ENCODE measurements at places on chromosomes 16 and 17. TPM values are rescaled to one million over a fixed set of nuclear protein-coding genes. Genes with fewer than 3 reads are reported as not detected.

DNA sequence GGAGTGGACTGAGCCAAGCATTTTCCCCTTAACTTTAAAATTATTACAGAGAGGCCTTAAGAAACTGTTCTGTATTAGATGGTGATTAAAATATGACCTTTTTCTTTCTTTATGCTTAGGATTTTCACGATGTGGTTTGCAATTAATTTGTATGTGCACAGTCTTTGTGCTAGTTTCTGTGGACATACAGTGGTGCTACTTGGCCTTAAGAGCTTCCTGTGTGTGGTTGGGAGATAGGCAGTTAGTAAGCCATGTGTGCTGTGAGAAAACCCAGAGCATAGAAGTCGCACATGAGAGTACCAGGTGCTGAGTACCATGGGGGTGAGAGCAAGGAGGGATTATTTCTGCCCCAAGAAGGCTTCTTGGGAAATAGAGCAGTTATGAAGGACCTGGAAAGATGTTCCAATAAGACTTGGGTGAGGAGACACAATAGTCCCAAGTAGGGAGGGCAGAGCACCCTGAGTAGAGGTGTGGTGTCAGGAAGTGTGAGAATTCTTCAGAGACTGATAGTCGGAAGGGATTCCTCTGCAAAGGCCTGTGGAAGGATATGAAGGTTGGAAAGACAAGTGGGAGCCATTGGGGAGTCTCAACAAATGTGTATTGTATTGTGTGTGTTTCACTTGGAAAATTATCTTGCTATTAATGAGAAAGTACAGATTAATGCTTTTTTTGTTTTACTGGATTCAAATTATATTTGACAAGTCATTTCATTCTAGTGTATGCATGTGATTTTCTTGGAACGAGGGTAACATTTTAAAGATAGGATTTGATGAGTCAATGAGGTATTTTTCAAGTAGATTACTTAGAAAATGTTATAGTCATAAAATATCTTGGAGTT, 239.9 kb downstream of the PRKCA start:
- no peak for DNase-seq

DNA sequence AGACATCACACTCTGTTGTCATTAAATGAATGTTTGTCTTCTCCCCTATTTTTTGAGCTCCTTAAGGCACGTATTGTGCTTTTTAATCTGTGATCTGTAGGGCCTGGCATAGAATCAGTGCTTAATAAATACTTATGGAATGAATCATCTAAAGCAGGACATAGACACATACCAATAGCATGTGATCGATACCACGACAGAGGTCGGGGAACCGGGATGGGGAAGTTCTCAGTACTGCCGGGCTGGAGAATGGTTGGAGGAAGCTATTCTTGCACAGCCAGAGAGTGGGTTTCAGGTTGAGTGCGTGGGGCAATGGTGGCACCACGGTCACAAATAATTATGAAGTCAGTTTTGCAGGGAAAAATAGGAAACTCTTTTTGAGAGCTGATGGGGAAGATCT, 26.8 kb downstream of the NLRP1 start:
- no peak for DNase-seq

GRCh38 chr17:19539841-19540311, 6.2 kb downstream of the SLC47A1 start:
- DNase-seq, result no peak

DNA sequence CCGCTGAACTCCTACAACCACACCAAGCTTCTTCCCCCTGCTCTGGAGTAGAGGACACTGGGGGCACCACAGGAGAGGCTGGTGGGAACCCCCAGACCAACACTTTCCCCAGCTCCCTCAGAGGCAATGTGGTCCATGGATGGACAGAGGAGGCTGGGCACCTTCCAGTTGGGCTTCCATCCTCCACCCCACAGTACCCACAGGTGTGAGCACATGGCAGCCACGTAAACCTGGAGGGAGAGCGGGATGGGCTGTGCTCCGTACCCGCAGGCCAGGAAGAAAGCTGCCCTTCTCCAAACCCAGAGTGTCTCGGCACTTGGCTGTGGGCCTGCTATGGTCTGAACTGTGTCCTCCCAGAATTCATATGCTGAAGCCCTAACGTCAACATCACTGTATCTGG, 1.7 kb downstream of the SGSH start:
- no peak for DNase-seq

GRCh38 chr17:43791589-43791988, 11.4 kb downstream of the CFAP97D1 start:
- DNase-seq, result no peak

DNA sequence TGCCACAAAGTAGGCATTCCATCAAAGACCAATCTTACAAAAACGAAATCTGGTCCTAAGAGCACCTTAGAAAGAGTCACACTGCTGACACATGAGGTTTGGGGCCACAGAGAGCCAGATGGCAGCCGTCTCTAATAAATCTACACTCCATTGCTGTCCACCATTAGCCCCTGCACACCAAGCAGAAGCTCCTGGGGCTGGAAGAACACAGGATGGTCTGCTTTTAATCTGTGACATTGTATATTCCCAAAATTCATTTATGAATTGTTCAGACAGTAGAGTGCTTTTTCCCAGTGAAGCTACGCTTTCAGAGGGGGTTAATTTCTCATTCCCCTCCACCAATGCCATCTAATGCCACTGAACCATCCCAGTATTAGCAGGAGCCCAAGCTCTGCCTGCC, 1.6 kb downstream of the CYB561 start:
- DNase-seq, result no peak

Gene CIITA
- 18.8 TPM for total RNA-seq

DNA sequence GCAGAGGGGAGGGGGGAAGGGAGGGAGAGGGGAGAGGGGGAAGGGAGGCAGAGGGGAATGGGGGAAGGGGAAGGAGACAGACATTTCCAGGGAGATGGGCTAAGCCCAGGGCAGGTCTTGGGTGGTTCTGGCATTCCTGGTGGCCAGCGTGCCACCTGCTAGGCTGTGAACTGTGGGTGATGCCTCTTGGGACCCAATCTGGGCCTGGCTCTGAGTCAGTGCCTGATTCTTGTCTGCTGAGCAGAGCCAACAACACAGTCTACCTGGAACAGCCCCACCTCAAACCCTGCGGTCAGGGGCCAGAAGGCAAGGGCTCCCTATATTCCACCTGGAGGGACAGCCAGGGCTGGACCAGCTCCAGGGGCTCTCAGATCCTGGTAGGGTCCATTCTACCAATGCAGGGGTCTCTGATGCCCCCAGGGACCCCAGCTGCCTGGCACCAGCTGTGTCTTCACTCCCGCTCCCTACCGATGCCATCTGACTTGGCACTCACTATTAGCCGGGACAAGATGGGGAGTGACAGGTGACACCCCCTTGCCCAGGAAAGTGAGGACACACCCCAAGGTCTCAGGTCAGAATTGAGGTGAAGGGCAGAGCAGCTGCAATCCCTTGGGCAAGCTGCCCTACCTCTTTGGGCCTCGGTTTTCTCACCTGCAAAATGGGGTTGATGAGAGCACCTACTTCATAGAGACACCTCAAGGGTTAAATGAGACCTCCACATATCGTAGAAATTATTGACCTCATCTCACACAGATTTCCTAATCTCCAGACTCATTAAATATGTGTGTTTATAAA, 87.2 kb downstream of the LITAF start:
- no peak for DNase-seq

DNA sequence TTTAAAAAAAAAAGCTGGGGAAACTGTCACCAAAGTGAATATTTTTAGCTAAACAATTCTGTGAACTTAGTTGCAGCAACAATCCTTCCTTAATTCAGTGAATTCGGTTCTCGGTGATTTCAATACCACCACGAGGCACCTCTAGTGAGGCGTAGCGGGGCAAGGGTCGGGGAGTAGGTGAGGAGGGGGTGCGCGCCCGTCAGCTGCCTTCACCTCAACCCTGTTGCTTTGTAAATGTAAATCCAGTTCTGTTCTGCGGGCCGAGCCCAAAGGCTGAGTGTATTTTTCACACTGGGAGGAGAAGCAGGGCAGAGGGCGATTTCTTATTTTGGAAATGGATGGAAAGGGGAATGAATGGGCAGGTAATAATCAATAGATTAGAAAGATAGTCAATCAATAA, 17.4 kb downstream of the SALL1 start:
- DNase-seq, result no peak

GRCh38 chr17:28180449-28180848, 138.0 kb downstream of the NLK start:
- DNase-seq, result no peak

GRCh38 chr17:48219617-48220016, 112.1 kb downstream of the SNX11 start:
- DNase-seq, result no peak

Gene RUNDC3A
- total RNA-seq, result 16.3 TPM

Gene OR1A1
- not detected for total RNA-seq

Gene HOXB1
- 0.52 TPM for total RNA-seq

DNA sequence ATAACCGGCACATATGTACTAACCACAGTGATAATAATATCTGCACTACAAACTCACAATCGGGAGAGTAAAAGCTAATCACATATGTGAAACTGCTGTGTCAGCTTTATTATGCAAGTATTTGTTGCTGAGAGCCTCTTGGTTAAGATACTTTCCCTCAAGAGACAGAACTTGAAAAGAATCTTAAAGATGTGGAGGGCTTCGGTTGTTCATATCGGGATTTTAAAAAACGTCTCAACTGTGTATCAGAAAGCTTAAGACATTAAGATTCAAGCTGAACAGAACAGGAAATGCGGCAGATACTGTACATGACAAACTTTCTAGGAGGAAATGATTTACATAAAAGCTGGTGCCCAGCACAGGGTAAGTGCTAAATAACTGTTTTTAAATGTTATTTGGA, 27.5 kb upstream of the HLF start:
- DNase-seq, result no peak

DNA sequence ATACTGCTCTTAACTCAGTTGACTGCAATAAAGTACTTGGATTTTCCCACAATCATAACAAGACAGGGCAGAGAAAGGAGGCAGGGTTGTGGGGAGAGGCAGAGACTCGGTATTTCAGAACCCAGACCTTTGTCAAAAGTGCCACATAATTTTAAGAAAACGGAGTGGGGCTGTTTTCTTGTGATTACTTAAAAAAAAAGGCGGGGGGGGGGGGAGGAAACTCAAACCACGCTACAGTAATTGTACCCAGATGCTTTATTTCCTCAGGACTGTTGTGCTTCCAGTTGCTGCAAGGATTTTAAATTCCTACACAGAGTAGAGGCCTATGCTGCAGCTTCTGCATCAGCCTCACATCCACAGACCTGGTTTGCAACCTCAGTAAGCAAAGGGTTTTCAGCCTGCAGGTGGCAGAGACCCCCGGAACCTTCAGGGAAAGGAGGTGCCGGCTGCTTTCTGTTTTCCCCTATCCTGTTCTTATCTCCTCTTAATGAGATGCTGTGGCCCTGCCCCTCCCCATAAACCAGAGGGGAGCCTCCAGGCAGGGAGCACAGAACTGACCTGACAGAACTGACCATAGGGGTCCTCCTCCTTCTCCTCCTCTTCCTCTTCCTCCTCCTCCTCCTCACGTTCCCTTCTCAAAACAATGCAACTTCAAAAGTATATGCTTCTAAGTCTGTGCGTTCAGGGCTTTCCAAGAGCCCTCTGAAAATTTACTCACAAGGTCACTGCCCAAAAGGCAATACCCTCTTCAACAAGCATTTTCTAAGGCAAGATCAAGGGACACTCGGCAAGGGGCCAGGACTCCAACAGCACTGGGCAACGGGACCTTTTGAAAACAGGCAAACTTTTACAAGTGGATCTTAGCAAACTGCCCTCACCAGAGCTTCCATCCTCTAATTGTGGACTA, 7.5 kb downstream of the AXIN2 start:
- no peak for DNase-seq

Gene PYY
- not detected for total RNA-seq

DNA sequence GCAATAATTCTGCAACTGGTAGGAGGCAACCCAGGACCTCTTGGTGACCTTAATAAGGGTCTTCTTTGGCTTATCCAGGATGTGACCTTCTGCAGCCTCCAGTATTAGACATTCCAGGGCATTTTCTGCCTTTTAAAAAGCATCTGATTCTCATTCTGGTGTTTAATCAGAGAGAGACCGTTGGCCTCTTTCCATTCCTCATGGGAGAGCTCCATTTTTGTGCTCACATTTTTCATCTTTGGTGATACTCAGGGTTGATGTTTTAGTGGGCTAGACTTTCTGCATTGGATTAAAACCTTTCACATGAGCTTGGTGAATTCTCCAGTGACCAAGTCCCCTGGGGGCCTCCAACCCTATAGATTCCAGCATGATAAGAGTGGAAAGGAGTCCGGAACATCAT, 150.2 kb upstream of the CACNG5 start:
- DNase-seq, result no peak

DNA sequence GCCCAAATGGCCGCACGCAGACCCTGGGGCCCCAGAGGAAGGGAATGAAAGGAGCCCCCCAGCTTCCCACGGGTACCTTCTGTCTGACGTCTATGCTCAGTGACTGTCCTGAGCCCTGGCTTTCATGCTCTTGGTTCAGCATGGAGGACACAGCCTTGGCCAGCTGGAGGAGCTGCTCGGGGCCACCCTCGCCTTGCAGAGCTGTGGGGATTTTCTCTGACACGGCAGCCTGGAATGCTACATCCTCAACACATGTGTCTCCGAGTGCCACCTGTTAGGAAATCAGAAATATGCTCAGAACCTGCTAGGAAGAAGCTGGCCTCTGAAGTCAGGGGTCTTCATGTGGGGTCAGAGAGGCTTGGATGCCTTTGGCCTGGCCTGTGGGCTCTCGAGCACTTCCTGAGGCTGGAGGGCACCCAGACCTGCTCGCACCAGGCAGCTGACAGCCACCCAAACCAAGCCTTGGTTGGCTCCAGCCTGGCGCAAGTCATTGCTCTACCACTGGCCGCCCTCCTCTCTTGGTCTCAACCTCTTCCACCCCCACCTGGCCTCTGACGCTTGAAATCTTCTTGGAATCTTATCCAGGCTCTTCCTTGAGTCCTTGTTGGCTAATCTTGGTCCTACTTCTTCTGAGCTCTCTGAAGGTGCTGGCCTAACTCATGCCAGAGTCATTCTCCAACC, 63.7 kb upstream of the BCO1 start:
- no peak for DNase-seq
